Thoracic aorta endothelial cell (primary cell): ENCODE measurements at places on chromosomes 7 and 10. TPM values are rescaled to one million over a fixed set of nuclear protein-coding genes. Genes with fewer than 3 reads are reported as not detected.

The TAS2R41 gene
- total RNA-seq = not detected in 2 replicates

The C10orf95 gene
- 0.13 and 0.29 TPM in 2 replicates for total RNA-seq

The TMEM196 gene
- not detected in 2 replicates for total RNA-seq

The PDAP1 gene
- 61.8 and 81.7 TPM in 2 replicates for total RNA-seq

The SH2D4B gene
- under 0.01 and 0.07 TPM in 2 replicates for total RNA-seq
